ENCODE measurements at places on chromosomes 1 and 21.

DNA sequence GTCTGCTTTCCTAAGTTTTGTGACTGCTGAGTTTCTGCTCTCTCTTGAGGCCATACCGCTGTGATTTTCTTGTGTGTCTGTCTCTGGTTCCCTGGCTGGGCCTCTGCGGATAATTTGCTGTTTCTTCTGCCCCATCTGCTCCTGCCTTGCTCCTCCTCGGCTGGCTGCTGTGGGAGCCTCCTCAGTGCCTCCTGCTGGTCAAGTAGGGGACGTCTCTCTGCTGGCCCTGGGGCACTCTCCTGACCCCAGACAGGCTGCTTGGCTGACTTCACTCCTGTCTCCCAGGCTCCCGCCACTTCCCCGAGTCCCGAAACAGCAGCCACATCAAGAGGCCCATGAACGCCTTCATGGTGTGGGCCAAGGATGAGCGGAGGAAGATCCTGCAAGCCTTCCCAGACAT is 28.5 kb downstream of the ETNK2 start:
- peaks cover 36% of the 10 kb centered on the region for H3K36me3 ChIP-seq
- H3K4me1 ChIP-seq: no peaks in the 10 kb centered on the region
- H3K4me3 ChIP-seq: no peak overlapping the region
- H3K27ac ChIP-seq: no peak overlapping the region
- no peaks in the 10 kb centered on the region for H3K27me3 ChIP-seq

GRCh38 chr1:231950331-231951128 is 323.9 kb downstream of the DISC1 start:
- H3K4me1 ChIP-seq: peaks cover 3% of the 10 kb centered on the region
- no peak overlapping the region for H3K4me3 ChIP-seq
- H3K27me3 ChIP-seq: no peaks in the 10 kb centered on the region
- DNase-seq: no peak
- no peak overlapping the region for H3K27ac ChIP-seq
- no peaks in the 10 kb centered on the region for H3K36me3 ChIP-seq

DNA sequence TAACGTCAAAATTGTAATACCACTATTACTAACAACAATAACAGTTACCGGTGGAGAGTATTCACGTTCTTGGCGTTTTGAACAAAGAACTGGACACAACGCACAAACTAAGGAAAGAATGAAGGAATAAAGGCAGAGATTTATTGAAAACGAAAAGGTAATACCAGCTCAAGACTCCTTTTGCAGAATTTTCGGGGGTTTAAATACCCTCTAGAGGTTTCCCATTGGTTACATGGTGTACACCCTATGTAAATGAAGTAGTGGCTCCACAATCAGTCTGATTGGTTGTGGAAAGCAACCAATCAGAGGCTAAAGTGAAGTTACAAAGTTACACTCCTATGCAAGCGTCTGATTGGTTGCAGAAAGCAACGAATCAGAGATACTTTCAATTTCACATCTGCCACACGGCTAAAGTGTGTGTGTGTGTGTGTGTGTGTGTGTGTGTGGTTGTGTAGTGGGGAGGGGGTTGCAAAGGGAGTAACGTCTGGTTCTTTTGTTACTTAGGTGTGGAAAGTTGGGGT is 1.1 kb upstream of the GTF2B start:
- no peaks in the 10 kb centered on the region for H3K36me3 ChIP-seq
- no peak overlapping the region for H3K27ac ChIP-seq
- DNase-seq: no peak
- peaks cover 13% of the 10 kb centered on the region for H3K4me1 ChIP-seq
- no peaks in the 10 kb centered on the region for H3K27me3 ChIP-seq
- peak overlapping the region; percentile 13 for H3K4me3 ChIP-seq

- H3K4me3 ChIP-seq: no peak overlapping the region
- peaks cover 11% of the 10 kb centered on the region for H3K4me1 ChIP-seq
- H3K27me3 ChIP-seq: no peaks in the 10 kb centered on the region
- no peaks in the 10 kb centered on the region for H3K36me3 ChIP-seq
- peak; percentile 84 for DNase-seq
- no peak overlapping the region for H3K27ac ChIP-seq
Measured at GRCh38 chr1:8439015-8439702, 121.2 kb downstream of the SLC45A1 start.

DNA sequence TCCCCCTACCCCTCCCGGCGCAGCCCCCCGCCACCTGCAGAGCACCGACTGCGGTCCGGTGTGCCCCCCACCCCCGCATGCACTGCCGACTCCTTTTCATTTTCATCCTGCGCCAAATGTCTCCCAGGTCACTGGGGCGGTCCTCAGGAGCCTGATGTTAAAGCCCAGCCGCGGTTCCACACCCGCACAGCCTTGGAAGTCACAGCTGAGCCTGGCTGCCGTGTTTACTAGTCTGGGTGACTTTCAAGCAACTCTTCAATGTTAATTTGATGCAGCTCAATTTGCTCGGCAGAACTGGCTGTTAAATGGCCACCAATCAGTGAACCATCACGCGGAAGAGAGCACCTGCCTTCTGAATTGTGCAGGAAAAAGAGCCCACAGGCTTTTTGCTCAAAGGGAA is 27.2 kb downstream of the THAP3 start:
- peaks cover 12% of the 10 kb centered on the region for H3K4me1 ChIP-seq
- peaks cover 5% of the 10 kb centered on the region for H3K36me3 ChIP-seq
- DNase-seq: peak; percentile 60
- H3K27ac ChIP-seq: peak overlapping the region; percentile 85
- no peak overlapping the region for H3K4me3 ChIP-seq

DNA sequence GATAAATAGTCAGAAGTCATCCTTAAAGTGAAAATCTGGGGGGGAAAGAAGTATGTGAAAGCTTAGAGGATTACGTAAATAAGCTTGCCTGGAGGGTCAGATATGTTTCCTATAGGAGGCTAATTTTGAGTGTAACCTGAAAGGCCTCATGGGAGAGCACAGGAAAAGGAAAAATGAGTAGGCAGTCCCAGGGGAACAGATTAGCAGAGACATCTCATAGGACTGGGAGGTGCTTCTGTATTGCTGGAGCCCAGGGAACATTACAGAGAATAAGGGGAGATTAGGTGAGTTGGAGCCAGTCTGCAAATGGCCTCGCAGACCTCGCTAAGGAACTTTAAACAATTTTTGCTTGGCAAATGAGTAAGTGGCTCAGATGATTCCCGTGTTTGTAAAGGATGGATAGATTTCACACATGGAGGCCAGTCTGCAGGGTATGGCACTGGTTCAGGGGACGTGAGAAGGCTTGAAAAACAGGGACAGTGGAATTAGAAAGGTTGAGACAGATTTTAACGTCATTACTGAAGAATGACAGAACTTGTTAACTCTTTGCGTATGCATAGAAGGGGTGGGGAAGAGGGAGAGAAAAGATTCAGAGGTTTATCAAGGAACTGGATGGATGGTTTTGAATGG is 149.1 kb downstream of the GREM2 start:
- DNase-seq: no peak
- H3K27ac ChIP-seq: no peak overlapping the region
- no peaks in the 10 kb centered on the region for H3K36me3 ChIP-seq
- H3K27me3 ChIP-seq: no peaks in the 10 kb centered on the region
- H3K4me3 ChIP-seq: no peak overlapping the region

DNA sequence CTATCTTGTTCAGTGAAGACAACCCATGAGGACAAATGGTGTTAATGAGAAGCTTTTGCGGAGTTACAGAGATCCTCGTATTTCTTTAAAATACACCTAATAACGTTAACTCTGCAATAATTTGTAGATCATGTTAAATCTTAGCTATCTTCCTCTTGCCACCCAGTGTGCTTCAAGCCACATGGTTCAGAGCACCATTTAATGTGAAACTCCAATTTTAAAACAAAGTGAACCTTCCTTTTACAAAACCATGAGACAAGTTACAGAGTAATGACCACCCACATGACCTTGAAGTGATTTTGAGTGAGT is 1.7 kb upstream of the KCNE2 start:
- H3K4me1 ChIP-seq: no peaks in the 10 kb centered on the region
- no peak overlapping the region for H3K4me3 ChIP-seq
- H3K36me3 ChIP-seq: no peaks in the 10 kb centered on the region
- H3K27ac ChIP-seq: no peak overlapping the region
- H3K27me3 ChIP-seq: no peaks in the 10 kb centered on the region

- no peaks in the 10 kb centered on the region for H3K27me3 ChIP-seq
- H3K36me3 ChIP-seq: no peaks in the 10 kb centered on the region
- H3K27ac ChIP-seq: no peak overlapping the region
- H3K4me1 ChIP-seq: no peaks in the 10 kb centered on the region
- H3K4me3 ChIP-seq: no peak overlapping the region
- DNase-seq: no peak
Measured at GRCh38 chr1:116258668-116259419, 114.2 kb upstream of the ATP1A1 start.

- no peak for DNase-seq
- no peak overlapping the region for H3K27ac ChIP-seq
- no peak overlapping the region for H3K4me3 ChIP-seq
- H3K4me1 ChIP-seq: no peaks in the 10 kb centered on the region
- H3K36me3 ChIP-seq: no peaks in the 10 kb centered on the region
- no peaks in the 10 kb centered on the region for H3K27me3 ChIP-seq
Measured at GRCh38 chr1:234936612-234937389, 191.8 kb downstream of the TOMM20 start.

DNA sequence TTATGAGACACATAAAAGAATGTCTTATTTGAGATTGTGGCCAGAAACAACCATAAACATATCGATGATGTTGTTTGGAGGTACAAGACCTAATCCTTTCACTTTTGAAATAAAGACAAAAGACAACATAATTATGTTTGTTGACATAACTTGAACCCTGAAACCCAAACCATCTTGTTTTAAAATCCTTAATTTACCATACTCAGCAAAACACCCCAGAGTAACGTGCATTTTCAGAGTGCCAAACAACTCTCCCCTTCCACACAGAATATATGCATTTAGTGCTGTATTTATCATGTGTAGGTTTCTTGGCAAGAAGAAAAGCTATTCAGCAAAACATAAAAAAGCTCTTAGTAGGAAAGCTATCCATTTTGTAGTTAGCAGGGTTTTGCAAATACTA is 17.5 kb downstream of the SIM2 start:
- no peak overlapping the region for H3K4me3 ChIP-seq
- H3K27ac ChIP-seq: no peak overlapping the region
- H3K36me3 ChIP-seq: no peaks in the 10 kb centered on the region
- no peak for DNase-seq
- H3K27me3 ChIP-seq: peaks cover 40% of the 10 kb centered on the region

Data from kidney (tissue), 22 donors.